Epithelial cell of proximal tubule (primary cell): ENCODE measurements at places on chromosomes 5 and 9. TPM values are rescaled to one million over a fixed set of nuclear protein-coding genes. Genes with fewer than 3 reads are reported as not detected.

Gene FRMPD1
- total RNA-seq: under 0.01 TPM in 1 of 2 replicates, not detected in the other

Gene KIF20A
- 49.6 and 82.9 TPM in 2 replicates for total RNA-seq

Gene CNTNAP3
- total RNA-seq: 5.5 and 16.6 TPM in 2 replicates

Gene ADRB2
- total RNA-seq: 2.6 and 3.3 TPM in 2 replicates

Gene CYLC2
- total RNA-seq: not detected in 2 replicates

Gene SLF1
- total RNA-seq: 8.9 and 13.1 TPM in 2 replicates

Gene GZMA
- not detected in 2 replicates for total RNA-seq

Gene SHISAL2B
- total RNA-seq: not detected in 2 replicates

Gene ERP44
- total RNA-seq: 7.8 and 9.8 TPM in 2 replicates

Gene SLC1A1
- 9.8 and 32.1 TPM in 2 replicates for total RNA-seq

DNA sequence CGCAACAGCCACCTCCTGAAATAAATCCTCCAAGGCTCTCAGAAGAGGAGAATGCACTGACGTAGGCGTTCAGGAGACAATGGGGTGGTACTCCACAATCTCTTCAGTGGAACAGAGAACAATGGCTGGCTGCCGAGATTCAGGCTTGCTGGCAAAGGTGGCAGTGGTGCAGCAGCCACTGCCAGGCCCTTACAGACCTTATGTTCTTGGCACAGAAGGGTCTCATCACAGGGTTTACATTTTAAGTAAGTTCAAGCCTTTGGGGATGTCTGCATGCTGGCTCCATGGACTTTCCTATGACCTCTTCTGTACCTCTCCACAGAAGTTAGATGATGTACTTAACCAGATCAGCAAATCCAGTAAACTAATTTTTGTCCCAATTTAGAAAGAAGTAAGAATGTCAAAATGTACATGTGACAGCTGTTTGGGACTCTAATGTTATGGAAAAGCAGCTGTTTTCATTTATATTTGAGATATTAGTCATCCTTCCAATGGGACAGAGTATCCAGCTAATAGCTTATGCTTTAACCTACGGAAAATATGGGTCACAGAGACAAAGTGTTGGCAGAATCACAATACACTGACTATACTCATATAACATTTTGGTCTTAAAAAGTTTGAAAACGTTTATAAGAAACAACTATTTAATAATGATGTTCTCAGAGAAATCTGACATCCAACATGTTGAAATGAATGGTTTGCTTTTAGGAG lies 180.9 kb downstream of the MAPKAP1 start:
- no peak for DNase-seq

DNA sequence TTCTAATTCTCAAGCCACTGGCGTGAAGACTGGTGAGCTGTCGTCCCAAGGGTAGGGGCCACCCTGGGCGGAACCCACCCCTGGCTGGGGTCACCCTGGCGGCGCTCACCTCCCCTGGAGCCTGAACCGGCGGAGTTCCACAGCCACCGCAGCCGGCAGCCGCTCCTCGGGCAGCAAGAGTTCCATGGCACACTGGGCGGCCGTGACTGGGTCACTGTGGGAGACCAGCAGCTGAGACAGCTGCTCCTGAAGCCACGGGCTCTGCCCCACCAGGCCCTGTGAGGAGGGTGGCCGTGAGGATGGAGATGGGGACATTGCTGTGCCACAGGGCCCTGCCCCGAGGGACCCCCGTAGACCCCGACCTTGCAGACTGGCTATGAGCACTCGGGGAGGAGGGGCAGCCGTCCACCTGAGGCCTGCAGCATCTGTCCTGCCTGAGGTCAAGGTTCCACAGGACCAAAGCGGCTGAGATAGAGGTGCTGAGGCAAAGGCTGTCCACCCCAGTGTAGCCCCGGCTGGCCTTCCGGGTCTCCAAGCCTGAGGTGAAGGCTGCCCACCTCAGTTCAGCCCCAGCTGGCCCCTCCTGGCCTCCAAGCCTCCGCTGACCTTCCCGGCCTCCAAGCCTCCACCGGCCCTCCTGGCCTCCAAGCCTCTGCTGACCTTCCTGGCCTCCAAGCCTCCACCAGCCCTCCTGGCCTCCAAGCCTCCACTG lies 50.6 kb upstream of the NRARP start:
- no peak for DNase-seq

GRCh38 chr5:59640411-59640810 lies 253.1 kb downstream of the PDE4D start:
- no peak for DNase-seq

DNA sequence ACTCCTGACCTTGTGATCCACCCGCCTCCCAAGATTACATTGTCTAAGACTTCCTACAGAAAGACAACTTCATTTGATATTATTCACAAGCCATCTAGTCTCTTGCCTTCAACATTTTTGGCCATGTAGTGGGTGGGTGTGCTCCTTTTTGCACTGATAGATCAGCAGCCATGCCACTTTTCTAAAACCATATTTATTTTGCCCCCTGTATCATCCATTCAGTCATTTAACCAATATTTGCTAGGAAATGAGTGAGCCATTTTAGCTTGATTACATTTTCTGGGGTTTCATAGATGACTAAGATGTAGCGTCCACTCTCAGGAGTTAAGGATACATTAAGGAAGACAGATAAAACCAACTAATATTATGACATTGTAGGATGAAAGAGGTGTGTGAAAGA lies 555.6 kb downstream of the RAB3C start:
- DNase-seq: no peak

DNA sequence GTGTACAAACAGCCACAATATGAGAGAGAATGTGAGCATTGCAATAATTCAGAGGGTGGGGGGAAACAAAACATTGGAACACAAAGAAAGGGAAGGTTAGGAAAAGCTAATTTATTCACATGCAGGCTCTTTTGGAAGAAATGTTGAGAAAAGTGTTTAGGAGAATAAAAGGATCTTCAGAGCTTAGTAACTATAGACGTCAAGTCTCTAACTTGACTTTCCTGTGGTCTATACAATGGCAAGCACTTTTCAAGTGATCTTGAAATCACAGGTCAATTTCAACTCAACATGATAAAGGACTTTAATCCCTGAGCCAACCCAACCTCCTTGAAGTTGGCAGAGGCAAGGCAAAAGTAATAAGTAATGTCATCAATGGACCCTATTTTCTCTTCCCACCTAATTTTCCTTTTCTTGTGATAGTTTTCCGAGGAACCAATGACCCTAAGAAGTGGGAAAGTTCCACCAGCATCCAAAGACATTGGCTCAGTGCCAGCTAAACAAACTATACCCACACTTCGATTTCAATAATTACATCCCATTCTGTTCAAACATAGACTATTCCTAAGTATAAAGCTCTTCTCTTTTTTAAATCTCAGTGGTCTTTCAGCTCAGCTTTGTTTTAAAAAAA lies 23.7 kb downstream of the RFK start:
- DNase-seq: no peak

GRCh38 chr5:116795189-116795588 lies 220.6 kb upstream of the SEMA6A start:
- no peak for DNase-seq

GRCh38 chr9:121735793-121736770 lies 84.6 kb downstream of the DAB2IP start:
- DNase-seq: no peak

- no peak for DNase-seq
Observed at GRCh38 chr5:105150323-105150722, 1587.7 kb upstream of the NUDT12 start.

- DNase-seq: no peak
Observed at GRCh38 chr9:81517954-81518353, 171.4 kb downstream of the TLE1 start.

GRCh38 chr5:150077996-150078801 lies 8.2 kb downstream of the CSF1R start:
- DNase-seq: no peak

DNA sequence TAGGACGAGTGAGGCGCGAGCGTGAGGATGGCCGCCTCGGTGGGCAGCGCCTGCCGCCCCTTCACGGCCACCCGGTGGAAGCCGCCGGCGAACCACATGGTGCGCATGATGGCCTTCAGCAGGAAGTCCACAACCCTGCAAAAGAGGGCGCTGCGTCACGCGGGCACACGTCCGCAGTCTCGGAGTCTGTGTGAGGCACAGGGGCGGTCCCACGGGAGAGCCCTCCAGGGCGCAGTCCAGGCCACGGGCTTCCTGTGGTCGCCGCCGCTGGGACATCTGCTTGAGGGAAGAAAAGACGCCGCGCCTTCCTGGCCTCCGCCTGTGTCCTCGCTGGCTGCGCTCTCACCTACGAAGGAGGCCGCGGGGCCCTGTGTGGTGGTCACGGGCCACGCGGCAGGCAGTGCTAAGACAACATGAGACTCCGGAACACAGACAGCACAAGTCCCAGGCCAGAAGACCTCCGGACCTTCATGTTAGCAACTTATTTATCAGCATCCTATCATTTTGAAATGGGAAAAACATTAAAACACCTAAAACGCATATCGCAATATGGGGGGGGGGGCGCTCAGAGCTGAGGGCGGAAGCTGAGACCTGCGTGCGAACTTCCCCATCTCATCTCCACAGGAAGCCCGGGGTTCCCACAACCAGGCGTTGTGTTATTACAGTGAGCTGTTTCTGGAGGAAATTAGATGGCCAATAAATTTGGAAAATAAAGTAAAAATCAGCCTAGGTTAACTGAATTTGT lies 28.8 kb downstream of the LPCAT1 start:
- no peak for DNase-seq

- DNase-seq: no peak
Observed at GRCh38 chr5:135481387-135481786, 29.2 kb upstream of the TIFAB start.

DNA sequence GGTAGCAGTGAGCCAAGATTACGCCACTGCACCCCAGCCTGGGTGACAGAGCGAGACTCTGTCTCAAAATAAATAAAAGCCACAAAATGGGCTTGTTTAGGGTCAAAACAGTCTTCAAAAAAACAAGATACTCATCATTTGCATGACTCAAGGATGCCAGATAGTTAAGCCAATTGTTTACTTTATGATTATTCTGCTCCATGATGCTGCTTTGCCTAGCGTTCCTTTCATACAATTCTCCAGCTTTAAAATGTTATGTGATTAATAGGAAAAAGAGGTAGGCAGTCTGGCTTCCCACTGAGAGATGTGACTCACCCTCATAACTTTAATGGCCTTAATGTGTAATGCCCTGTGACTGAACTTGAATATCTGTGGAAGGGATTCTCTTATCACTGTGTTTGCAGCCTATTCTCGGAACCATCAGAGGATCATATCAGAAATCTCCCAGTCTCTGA lies 364.6 kb upstream of the TRPC7 start:
- no peak for DNase-seq

DNA sequence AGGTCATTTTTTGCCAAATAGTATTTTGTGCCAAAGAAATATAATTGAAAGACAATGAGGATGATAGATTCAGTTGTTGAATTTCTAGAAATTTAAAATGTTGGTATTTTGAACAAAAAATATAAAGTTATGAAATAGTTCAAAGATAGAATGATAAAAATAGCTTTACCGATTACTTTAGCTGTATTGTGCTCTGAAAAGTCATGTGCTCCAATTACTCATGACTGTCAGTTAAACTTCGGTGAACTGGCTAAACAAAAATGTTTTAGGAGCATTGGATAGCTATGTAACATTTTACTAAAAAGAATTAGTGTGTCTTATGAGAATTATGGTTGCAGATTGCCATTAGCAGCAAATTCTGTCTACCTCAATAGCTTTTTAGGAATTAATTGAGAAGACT lies 177.3 kb upstream of the VCAN start:
- DNase-seq: no peak

- DNase-seq: no peak
Observed at GRCh38 chr5:177362610-177363507, 5.1 kb downstream of the RGS14 start.

GRCh38 chr9:135707252-135708138 lies 5.5 kb downstream of the KCNT1 start:
- no peak for DNase-seq

GRCh38 chr5:53378590-53379247 lies 101.7 kb upstream of the FST start:
- no peak for DNase-seq

DNA sequence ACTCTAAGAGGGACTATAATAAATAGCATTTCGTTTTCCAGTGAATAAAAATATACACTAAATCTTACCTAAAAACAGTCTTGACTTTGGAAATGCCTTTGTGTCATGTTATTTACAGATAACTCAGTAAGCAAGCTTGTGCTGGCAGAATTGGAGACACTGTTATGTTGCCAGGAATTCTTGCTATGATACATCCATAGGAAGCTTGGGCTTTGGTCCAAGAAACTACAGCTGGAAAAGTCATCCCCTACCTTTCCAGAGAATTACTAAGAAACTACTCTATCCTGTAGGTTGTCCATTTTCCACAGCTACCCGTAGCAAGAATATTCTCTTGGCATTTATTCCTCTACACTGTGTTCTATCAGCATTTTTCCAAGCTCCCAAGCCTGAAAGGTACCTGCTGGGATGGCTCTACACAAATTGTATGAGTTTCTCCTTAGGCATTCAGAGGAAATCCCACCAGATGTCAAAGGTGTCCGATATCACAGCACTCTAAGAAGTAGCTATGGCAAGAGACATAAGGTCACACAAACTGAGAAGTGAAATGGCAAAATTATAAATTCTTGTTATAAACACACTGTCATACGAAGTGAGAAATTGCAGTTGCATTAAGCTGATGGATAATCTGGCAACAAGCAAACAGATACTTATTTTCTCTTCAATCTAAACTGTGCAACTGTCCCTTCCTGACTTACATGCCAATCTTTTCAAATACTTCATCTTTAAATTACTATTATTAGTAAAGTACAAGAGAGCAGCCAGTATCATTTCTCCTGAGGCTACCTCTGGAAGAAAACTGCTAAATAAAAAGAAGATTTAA lies 68.5 kb downstream of the MCTP1 start:
- DNase-seq: no peak

DNA sequence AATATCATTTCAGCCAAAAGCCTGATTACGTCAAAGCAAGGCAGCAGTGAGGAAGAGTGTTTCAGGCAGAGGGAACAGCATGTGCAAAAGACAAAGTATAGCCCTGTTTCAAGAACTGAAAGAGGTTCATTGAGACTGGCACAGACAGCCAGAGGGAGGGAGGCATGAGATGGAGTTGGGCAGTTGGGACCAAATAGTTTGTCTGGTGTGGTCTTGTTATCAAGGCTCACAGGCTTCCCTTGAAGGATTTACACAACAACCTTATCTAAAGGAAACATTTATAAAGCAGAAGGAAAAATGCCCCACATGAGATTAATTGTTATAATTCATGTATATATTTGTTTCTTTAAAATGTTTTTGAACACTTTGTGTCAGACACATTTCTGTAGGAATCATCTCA lies 253.3 kb downstream of the DMAC1 start:
- no peak for DNase-seq

DNA sequence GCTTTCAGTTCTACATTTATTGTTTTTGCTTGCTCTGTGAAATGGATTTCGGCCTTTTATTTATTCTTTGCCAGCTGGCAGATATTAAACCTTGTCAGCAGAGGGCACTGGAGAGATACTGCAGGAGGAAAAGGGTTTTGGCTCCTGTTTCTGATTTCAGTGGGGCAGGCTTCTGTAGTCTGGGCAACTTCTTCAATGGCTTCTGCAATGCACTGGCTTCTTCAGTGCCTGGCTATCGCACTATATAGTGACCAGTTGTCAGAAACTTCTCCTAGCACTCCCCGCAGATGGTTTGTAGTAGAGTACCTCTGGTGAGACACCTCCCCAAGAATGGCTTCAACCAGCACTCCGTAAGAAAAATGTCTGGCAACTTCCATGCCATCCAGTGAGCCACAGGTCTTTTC lies 3.2 kb upstream of the NFX1 start:
- no peak for DNase-seq

- DNase-seq: no peak
Observed at GRCh38 chr5:73591698-73592501, 26.4 kb downstream of the UTP15 start.
